ENCODE measurements at places on chromosomes 2 and 18. TPM values are rescaled to one million over a fixed set of nuclear protein-coding genes. Genes with fewer than 3 reads are reported as not detected.
A peak's percentile ranks its signal among the peaks of the same experiment; 100 is the strongest.

Gene LBX2
- not detected for total RNA-seq

Gene LYPD6
- total RNA-seq = not detected

GRCh38 chr2:231707625-231707926, 749 bp upstream of the PTMA start:
- no peak for DNase-seq

GRCh38 chr2:128317181-128317898, 1.3 kb downstream of the HS6ST1 start:
- DNase-seq = peak; percentile 43

DNA sequence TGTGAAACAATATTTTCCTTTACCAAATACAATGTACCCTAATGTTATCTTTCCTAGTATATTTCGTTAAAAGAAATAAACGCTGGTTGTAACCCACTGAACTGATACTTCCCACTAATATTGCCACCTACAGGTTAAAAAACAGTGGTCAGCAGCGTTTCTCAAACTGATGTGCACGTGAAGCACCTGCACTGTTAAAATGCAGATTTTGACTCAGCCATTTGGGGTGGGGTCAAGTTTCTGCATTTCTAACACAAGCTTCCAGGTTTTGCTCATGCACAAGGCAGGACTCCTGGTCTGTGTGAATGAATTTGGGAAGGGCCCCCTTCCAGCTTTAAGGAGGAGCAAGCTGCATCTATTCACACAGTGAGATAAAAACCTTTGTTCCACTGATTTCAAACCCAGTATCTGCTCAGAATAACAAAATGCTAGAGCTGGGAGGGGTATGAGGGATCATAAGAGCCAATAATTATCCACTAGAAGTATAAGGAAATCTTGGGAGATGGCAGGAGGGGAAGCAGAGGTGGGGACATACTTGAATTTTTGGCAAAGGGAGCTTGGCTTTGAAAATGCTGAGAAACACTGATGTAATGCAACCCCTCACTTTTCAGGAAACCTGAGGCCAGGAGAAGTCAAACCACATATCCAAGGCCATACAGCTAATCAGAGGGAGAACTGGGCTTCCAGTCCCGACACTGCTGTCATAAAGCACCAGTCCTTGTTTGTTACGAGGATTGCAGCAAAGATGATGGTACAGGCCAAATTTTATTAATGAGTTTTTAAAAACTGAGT, 116.2 kb downstream of the RBMS1 start:
- DNase-seq = no peak

DNA sequence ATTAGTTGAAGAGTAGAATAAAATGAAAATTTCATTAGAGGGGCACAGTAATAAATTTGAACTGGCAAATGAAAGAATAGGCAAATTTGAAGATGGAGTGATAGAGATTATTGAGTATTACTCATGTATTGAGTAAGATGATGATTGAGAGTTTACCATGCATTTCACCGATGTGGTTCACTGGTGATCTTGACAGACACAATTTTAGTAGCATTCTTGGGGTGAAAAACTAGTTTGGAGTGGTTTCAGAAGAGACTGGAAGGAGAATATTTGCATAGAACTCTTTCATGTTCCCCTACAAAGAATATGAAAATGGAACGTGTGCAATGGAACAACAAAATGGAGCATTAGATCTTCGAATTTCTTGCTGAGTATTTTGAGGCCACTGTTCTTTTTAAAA, 121.4 kb downstream of the ASXL3 start:
- DNase-seq = no peak

DNA sequence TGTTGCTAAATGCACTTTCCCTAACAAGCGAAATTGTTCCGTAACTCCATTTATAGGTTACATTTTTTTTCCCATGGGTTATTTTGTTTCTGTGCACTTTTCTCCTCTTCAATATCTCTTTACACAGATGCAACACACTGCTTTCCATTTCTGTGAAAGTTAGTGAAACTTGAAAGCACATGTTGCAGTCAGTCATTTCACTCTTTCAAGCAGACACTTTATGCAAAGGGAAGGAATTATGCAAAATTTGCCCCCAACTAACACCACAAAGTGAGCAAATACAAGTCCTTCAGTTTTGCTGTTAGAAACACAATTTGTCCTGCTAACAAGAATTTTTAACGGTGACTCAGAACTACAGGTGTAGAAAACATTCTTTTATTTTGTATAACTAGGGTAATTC, 124.8 kb downstream of the PTH2R start:
- no peak for DNase-seq
